Heart left ventricle (tissue), 16 donors: ENCODE measurements at places on chromosomes 7 and 10. TPM values are rescaled to one million over a fixed set of nuclear protein-coding genes. Genes with fewer than 3 reads are reported as not detected.

DNA sequence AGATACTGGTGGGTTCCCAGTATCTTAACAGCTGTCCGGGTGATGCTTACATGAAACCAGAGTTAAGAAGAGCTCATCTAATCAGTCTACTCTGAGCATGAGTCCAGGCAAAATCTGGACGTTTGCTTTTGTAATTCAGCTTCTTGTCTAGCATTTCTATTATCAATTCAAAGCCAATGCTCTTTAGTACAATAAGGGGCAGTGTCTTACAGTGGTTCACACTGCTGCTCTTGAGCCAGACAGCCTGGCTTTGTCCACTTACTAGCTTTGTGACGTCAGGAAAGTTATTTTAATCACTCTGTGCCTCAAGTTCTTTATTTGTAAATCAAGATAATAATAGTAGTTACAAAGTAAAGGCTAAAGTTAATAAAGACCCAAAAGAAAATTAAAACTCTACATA is 227.3 kb upstream of the TCF7L2 start:
- DNase-seq: no peak

DNA sequence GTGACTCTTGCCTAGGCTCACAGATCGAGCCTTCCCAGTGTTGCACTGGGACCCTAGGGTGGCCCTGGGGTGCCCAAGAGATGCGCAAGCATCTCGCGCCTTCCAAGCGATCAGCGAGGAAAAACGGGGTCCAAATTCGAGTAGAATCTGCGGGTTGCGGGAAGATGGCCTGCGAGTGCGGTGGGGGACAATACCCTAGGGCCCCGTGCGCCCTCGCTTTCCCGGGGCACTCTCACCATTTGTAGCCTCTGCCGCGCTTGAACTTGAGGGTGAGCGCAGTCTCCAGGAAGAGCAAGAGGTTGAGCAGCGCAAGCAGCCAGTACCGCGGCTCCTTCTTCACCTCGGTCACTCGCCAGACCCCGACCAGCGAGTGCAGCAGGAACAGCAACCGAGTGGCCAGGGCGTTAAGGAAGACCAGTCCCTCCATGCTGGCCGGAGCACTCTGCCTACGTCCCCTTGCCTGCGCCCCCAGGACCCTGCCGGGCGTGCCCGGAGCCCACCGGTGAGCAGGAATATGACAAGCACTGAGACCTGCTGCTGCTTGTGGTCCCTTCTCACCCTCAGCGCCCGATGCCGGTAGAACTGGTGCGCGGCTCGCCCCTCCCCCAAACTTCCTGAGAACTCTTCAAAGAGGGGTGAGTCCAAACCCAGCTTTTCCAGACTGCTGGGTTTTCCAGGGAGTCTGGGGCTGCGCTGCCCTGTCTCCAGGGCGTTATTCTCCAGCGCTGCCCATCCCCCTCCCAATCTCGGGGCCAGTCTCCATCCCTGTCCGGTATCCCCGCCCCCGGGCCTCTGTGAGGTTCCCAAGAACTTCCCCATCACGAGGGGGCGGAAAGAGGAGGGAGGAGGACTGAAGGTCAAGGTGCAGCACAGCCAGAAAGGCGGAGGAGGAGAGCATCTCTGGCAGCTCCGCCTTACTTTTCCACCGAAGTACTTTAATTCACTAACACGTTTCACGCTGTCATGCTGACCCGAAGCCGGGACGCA is at the start of gene TMEM26:
TSS of gene TMEM26 (minus strand) at position 727 of the 987 bp plus-strand sequence. CDS start at position 427, 300 bp downstream.
- DNase-seq: peak; percentile 15

Gene PNLIPRP2
- polyA plus RNA-seq: 0.04 TPM

Gene ZNF679
- polyA plus RNA-seq: not detected

DNA sequence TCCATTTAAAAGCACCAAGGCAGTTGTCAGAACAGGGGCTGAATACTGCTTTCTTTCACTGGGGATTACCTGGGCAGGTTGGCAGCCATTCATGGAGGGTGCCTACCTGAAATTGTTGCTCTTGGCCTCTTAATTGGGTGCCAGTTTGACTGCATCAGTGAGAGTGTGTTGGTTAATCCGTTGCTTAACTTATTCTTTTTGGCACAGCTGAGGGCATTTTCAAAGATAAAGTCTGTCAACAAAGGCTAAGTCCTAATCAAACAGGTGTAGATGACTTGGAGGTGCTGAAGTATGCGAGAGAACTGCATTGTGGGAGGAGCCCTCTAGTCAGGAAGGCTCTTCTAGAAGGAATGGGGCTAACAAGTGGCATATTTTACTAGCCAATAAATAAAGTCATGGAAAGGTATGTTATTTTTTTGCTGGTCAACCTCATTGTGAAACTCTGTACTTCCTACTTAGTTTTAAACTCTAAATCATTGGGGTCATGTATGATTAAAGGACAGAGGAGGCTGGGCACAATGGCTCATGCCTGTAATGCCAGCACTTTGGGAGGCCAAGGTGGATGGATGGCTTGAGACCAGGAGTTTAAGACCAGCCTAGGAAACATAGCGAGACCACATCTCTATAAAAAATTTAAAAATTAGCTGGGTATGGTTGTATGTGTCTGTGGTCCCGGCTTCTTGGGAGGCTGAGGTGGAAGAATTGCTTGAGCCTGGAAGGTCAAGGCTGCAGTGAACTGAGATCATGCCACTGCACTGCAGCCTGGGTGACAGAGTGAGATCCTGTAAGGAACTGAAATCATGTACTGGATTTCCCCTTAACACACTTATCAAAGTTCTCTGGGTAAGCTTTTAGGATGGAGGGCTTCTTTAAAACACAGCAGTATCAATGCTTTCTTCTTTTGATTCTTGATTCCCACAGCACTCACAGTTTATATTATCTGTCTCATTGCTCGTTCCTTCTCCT is 134.1 kb downstream of the LRMDA start:
- DNase-seq: no peak

GRCh38 chr7:140391634-140392033 is 6.7 kb downstream of the SLC37A3 start:
- no peak for DNase-seq

DNA sequence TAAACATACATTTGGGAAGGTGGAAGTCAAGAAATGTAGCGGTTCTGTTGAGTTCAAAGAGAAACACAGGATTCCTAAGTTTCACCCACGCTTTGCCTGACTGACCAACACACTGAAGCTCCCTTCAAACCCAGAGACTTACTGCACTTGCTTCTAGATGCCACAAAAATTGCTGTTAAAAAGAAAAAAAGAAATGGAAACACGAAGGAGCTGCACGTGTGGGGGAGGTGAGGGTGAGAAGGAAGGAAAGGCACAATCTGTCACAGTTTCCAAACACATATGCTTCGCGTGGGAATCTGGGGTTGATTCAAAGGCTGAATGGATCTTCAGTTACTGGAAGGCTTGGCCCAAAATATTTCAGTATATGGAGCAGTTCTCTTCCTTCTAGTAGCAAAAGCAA is 495.6 kb downstream of the DNAJB6 start:
- no peak for DNase-seq

Gene OR2A7
- 0.19 TPM for polyA plus RNA-seq

- no peak for DNase-seq
Observed at GRCh38 chr10:78353636-78354035, 320.0 kb downstream of the RPS24 start.

DNA sequence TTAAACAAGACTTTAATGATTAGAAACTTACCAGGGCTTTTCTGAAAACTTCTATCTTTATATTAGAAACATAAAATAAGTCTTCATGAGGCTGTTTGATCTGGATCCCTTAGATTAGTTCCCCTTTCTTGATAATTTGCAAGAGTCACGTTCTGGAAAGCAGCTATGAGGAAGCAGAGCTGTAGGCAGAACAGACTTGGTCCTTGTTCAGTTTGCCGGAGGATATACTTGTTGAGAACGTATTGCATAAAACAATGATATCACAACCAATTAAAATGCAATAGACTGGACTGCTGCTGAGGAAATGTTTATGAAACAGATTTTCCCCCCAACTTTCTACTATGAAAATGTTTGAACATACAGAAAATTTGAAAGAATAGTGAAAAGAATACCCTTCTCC is 2.8 kb downstream of the SAMD9L start:
- no peak for DNase-seq

- no peak for DNase-seq
Observed at GRCh38 chr10:4189281-4189680, 404.3 kb upstream of the KLF6 start.

Gene GRM3
- polyA plus RNA-seq: not detected

DNA sequence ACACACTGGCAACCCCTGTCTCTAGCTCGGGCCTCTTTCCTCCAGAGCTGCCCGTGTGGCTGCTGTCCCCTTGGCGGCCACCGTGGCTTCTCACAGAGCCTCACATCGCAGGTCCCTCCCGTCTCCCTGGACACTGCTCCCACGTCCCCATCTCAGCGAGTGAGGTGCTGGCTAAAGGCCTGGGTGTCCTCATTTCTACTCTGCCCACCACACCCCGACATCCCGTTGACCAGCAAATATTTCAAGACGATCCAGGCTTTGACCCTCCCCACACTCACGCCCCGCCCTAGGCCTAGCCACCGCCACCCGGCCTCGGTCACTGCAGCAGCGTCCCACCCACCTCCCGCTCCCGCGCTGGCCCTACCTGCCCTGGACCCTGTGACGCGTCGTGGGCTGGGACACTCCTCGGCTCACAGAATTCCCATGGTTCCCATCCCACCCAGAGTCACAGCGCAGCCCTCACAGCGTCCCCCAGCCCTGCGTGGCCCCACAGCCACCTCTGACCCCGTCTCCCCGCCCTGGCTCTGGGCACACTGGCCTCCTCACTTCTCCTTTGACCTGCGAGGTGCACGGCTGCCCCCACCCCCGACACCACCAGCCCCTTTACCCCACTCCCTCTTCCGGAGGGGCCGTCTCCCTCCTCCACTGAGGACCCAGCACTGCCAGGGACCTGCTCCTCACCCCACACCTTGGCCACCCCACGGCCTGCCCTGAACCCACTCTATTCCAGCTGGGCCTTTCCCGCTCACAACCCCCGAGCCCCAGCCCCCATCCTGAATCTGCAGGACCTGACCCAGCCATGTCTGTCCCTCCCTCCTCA is 6.9 kb downstream of the ADAP1 start:
- DNase-seq: peak; percentile 15

Gene CTAGE4
- 0.27 TPM for polyA plus RNA-seq

Gene ITGB1
- polyA plus RNA-seq: 150 TPM

DNA sequence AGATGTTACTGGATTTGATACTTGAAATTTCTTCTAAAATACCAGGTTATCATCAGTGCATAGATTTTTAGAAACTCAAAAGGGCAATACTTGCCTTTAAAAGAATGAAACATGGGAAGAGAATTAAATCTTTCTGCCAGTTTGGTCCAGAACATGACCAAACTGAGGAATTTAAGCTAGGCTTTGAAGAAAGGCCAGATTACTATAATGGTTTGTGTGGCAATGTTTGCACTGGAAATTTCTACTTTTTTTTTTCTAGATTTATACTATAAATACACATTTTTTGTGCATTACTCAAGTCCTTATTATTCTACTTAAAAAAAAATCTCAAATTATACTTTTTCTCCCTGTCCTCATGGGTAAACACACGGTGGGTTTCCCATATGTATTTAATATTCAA is 9.2 kb downstream of the MKX start:
- no peak for DNase-seq

GRCh38 chr7:24336461-24336860 is 52.5 kb downstream of the NPY start:
- DNase-seq: no peak

GRCh38 chr10:93826355-93826754 is 67.4 kb upstream of the SLC35G1 start:
- DNase-seq: no peak

DNA sequence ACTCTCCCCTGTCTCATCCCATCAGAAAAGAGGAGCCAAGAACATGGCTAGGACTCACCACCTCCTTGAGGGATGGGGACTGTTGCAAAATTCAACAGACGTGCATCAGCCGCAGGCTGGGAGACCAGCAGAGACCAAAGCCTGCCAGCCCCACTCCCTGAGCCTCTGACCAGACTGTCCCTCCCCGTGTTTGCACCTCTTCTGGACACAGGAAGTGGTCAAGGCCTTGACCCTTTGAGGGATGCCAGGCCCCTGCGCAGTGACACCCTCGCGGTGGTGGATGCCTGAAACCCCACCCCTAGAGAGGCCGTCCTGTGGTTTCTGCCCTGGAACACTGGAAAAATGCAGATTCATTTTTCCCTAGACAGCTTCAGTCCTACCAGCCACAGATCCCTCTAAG is 128.4 kb upstream of the TCF7L2 start:
- DNase-seq: no peak

Gene GPR146
- 26.4 TPM for polyA plus RNA-seq

DNA sequence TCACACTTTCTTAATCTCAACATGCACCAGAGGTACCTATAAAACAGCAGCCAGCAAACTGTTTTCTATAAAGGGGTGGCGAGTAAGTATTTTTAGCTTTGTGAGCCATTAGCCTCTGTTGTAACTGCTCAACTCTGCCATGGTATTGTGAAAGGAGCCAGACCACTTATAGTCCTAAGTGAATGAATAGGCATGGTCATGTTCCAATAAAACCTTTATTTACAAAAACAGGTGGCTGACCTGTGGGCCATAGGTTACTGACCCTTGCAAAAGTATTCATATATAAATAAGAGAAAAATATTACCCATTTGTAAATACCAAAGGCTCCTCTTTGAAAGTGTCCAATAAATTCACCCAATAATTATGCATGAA is 50.3 kb downstream of the ICA1 start:
- no peak for DNase-seq

DNA sequence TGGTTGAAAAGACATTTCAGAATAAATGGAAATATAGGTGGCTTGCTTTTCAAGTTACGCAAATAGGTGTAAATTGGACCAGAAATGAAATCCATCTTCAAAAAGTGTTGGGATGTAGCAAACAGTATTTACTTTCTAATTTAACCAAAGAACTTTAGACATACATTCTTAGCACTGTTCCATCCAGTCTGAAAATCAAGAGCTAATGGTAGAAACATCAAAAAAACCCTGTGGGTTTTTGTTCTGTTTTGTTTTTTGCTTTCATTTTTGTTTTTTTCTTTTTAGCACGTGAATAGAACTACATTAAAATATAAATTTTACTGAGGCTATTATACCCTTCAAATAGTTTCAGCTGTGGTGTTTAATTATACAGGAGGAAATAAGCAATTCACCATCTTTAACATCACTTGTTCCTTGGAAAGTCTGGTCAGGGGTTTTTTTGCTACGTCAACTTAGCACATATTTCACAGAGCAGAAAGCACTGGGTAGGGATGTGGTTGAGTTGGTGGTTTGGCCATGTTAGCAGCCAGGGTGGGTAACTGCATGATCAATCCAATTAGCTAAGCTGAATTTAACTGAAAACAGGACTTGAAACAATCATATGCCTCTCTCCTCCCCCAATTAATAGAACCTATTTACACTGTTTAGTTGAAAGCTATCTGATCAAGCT is 275.4 kb upstream of the PFKP start:
- DNase-seq: no peak

DNA sequence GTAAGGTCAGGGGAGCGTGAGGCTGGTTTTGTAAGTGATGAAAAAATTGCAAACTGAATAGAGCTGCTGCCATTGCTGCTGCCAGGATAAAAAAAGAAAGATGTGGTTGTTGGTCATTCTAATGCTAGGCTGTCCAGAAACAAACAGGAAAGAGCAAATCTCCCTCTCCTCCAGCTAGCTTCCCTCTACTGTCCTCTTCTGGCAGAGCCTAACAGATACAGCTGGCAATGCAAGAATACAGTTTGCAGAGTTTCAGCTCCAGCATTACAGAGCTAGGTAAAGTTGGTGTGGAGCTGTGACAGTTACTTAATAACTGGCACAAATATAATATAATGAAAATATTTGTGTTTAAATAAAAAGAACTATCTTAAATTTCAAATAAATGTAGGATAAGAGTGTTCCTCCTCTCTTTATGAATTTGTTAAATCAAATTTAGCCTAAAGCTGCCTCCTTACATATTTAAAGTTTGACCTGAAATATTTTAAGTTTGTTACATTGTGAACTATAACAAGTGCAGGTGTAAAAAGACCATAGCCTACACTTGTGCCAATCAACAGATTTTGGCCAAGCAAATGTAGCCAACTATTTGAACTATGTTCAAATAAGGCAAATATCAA is 407.7 kb downstream of the SH2D4B start:
- DNase-seq: peak; percentile 10
